HEK293T (cell line): ENCODE measurements at places on chromosomes 6 and 20.

- DNase-seq: no peak
Measured at GRCh38 chr20:58706975-58707681, 14.5 kb downstream of the NPEPL1 start.

DNA sequence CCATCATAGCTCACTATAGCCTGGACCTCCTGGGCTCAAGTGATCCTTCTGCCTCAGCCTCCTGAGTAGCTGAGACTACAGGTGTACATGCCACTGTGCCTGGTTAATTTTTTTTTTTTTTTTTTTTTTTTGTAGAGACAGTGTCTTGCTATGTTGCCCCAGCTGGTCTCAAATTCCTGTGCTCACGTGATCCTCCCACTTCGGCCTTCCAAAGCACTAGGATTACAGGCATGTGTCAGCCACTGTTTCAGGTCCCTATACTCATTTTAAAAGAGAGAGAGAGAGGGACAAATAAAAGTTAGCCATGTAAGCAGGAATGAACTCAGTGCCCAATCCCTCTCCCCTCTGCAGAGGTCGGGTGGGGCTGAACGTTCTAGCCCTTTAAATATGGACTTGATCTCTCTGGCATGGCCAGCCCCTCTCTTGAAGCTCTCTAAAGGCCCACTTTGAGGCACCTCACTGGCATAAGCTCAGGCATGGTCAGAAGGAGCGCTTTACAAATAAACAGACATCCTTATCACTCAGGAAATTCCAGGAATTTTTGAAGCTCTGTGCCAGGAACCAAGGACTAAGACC is 9.0 kb upstream of the SERPINB1 start:
- no peak for DNase-seq

GRCh38 chr6:83735461-83735860 is 26.6 kb upstream of the SNAP91 start:
- no peak for DNase-seq

DNA sequence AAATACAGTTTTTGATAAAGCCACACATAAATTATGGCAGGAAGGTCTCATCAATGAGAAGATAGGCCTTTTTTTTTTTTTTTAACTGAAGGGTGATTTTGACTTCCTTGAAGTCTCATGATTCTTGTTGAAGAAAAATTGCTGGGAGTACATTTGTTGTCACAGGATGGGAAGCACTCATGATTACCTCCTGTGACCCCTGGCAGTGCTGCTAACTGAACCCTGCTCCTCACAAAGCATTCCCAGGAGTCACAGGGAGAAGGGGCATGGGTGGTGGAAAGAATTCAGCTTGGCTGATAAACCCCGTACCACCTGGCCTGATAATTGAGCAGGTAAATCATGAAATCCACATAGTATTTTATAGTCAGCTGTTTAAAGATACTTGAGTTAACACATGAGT is 86.9 kb downstream of the CD109 start:
- DNase-seq: no peak

- peak; percentile 34 for DNase-seq
Measured at GRCh38 chr20:58571693-58572427, 56.7 kb upstream of the APCDD1L start.

- DNase-seq: no peak
Measured at GRCh38 chr6:161305860-161306259, 32.0 kb upstream of the AGPAT4 start.

GRCh38 chr20:32237419-32237818 is 29.7 kb downstream of the POFUT1 start:
- DNase-seq: no peak

DNA sequence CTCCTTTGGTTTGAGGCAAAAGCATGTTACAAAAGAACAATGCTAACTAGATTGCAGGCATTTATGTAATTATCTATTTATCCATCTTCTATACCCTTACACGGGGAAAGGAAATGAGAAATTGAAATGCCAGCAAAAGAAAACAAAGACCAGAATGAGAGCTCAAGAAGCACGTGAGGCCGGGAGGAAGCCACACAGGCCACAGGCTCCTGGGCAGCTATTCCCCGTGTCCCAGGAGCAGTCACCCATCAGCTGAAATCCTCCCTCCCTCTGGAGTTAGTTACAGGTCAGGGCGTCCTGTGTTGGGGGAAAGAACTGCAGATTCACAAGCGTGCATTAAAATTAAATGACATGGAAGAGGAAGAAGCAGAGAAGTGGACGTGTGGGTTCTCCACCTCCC is 64.7 kb upstream of the RPS6KA2 start:
- DNase-seq: no peak

- DNase-seq: no peak
Measured at GRCh38 chr6:155154158-155154830, 109.5 kb upstream of the CLDN20 start.

GRCh38 chr6:125640441-125641150 is 108.8 kb upstream of the HEY2 start:
- no peak for DNase-seq

DNA sequence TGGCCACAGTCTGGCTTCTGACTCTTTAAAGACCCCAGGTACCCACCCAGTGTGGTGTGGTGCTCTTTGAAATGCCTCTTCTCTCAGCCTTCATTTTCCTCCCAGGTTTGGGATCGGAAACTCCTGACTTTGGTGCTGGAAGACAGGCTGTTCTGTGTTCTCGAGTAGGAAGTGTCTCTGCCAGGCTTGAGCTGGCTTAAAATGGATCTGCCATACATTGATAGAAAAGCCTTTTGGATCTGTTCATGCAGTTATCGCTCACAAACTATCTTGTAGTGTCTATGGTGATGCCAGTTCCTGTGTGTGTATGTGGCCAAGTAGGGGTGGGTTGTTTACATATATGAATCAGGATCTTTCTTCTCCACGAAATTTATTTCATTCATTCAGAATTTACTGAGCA is 307.3 kb upstream of the CHD6 start:
- DNase-seq: no peak

DNA sequence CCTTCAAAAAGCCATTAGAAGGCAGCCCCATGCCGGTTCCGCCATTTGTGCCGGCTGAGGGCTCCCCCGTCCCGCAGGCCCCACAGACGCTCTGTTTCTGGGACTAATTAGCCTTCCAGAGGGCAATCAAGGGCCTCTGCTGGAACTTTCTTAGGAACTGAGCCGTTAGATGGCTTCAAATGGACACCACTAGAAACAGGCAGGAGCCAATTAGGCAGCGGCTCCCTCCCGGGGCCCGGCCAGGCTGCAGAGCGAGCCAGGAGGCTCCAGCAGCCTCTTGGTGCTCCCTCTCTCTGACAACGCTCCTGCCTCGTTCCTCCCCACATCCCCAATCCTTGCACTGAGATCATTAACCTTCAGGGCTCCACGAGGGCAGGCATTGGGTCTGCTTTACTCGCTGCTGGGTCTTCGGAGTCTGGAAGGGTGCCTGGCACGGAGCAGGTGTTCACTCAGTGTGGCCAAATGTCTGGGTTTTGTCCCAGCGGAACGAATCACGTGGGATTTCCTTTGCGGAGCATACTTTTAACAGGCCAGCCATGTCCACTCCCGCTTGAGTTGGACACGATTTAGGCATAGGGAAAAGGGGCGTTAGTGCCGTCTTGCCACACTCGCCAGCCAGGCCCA is 98.3 kb downstream of the TMEM242 start:
- no peak for DNase-seq

DNA sequence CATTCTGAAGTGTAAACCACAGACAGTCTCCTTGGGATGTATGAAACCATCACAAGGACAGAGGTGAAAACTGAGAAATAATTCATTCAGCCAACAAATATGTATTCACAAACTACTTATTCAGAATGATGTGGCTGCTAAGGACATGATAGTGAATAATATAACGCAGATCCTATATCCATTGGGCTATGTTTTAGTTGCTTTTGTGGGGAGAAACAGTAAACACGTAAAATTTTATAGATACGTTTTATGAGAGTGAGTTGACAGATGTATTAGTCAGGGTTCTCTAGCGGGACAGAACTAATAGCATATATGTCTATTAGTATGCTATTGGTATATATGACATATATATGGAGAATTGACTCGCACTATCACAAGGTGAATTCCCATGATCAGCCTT is 402.5 kb downstream of the RFPL4B start:
- DNase-seq: no peak

DNA sequence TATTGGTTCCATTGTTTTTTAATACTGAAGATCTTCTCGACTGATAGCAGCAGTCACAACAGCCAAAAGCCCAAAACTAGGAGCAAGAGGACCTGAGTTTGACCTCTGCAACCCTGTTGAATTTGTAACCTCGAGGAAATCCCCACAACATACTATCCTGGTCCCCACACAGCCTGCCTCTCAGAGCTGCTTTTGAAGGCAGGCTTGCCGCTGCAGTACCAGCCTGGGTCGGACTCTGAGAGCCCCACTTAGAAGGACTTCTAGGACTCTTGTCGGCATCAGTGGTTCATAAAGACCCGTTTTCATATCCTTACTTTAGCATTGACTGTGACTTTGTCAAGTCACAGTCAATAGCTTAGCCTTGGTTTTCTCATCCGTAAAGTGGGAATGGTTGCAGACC is 49.3 kb downstream of the EBF4 start:
- DNase-seq: no peak

GRCh38 chr6:137977814-137978213 is 110.8 kb downstream of the TNFAIP3 start:
- DNase-seq: no peak

DNA sequence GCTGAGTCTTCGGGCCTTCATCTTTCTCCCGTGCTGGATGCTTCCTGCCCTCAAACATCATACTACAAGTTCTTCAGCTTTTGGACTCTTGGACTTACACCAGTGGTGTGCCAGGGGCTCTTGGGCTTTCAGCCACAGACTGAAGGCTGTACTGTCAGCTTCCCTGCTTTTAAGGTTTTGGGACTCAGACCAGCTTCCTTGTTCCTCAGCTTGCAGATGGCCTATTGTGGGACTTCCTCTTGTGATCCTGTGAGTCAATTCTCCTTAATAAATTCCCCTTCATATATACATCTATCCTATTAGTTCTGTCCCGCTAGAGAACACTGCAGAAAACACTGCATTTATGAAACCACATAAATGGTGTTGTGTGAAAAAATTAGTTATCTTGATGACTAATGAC is 13.9 kb upstream of the BCLAF1 start:
- DNase-seq: no peak

GRCh38 chr6:21228411-21228810 is 365.1 kb upstream of the SOX4 start:
- DNase-seq: no peak

DNA sequence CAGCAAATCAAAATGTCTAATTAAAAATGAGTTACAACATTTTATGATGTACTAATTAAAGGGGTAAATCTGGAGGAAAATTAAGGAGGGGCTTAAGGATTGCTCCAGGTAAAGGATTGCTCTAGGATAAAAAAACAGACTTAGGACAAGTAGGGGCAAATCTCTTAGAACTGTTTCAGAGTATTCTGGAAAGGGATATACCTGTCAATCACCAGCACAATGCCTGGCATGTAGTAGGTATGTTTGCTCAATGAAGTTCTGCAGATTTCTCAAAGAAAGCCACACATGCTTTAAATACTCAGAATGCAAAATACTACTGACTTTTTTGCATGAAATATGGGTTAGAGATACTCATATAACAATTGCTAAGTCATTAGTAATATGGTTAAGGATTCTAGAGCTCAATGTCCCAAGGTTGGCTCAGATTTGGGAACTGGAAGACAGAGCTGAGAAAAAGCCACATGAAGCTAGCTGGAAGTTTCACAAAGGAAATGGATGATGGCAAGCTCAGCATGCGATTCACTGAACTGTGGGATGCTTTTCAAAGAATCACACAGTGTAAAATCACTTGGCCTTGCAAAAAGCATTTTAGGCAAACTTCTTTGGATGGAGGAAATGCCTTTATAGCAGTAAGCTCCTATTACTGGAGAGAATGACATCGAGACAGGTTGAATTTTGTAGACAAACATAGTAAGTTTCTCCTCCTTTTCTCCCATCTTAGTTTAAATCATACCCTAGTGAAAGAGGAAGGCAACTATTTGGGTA is 72.8 kb downstream of the MAP3K5 start:
- DNase-seq: no peak

DNA sequence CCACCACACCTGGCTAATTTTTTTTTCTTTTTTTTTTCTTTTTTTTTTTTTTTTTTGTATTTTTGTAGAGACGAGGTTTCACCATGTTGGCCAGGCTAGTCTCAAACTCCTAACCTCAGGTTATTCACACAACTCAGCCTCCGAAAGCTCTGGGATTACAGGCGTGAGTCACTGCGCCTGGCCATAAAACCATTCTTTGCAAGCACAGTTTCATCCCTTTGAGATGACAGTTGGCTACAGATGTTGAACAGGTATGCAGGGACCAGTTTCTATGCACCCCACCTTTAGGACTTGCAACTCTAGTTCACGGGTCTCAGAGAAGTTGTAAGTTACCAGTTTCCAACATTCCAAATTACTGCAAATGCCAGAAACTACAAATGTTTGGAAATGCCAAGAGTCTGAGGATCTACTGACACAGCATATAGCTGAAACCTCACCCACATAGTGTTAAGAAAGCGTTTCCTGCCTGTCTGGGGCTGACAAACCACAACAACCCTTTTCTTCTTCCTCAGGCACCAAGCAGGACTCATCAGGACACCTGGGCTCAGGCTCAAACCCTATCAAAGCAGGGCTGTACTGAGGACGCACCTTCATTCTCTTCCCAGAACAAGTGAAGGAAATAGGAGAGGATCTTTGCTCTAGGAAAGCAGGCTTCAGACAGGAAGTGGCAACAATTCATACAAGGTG is 22.9 kb downstream of the ARHGAP18 start:
- no peak for DNase-seq

- peak; percentile 71 for DNase-seq
Measured at GRCh38 chr6:119148098-119148824, 69.8 kb upstream of the FAM184A start.

DNA sequence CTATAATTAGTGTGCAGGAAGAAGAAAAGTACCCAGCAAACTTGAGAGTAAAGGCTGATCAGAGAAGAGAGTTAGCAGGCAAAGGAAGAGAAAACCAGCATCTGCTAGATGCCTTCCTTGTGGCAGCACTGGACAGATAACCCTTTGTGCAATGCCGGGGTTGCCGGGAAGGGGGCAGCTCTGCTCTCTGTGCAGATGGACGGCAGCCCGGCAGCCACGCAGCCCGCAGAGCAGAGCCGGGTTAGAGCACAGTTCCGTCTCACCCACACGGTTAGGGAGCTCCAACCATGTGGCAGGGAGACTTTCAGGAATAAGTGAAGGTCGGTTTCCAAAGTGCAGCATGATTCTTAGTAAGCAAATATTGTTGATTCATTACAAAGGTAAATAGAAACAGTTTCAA is 80.0 kb upstream of the RPS6KA2 start:
- DNase-seq: peak; percentile 77

DNA sequence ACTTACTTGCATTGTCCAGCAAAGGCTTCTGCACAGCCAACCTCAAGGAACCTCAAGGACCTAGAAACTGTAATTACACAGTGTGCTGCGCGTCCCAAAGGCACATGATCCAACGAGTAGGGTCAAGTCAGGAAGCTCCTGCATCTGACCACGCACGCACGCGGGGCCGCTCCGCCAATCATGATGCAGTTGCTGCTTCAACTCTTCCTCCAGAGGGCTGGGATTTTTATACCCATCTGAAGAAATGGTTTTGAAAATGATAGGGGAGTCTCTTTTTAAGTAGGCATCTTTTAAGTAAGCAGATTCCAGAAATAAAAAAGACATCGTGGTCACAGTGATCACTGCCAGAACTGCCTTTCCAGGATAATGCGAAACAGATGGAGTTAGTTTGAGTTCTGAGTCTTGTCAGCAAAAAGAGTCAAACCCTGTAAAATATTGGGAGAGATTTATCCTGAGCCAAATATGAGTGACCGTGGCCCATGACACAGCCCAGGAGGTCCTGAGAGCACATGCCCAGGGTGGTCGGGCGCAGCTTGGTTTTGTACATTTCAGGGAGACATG is 34.0 kb downstream of the KIF25 start:
- no peak for DNase-seq
